Peyer's patch (tissue), 4 donors: ENCODE measurements at places on chromosomes 2 and 18. TPM values are rescaled to one million over a fixed set of nuclear protein-coding genes. Genes with fewer than 3 reads are reported as not detected.

Gene LYG1
- 2.8 TPM for total RNA-seq

Gene CPLX4
- total RNA-seq = not detected

Gene NEURL3
- not detected for total RNA-seq

Gene DSG2
- 123 TPM for total RNA-seq

Gene FZD7
- 14.2 TPM for total RNA-seq
